ENCODE measurements at places on chromosomes 7 and 10.

DNA sequence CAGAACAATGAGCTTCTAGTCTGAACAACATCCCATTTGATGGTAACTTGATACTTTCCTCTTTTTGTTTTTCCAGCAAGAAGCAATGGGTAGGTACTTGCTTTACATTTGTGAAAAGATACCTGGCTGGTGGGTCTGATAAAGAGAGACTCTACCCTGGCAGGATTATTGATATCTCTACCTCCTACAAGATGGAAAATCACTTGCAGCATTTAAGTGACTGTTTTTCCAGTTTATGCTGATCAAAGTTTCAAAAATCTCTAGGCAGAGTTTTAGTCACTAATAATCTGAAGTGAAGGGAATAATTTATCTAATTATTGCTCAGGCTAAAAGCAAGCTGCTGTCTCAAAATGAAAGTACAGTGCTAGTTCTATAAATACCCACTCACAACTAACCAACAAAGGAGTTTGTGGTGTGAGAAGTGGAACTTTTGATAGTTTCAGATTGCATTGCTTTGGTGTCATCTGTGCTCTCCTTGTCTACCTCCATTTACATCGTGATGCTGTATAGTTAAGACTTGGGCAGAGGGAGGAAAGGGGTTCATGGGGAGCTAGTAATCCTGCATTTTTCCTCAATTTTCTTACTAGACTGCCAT lies 86.0 kb upstream of the ANKRD1 start:
- no peak for DNase-seq

DNA sequence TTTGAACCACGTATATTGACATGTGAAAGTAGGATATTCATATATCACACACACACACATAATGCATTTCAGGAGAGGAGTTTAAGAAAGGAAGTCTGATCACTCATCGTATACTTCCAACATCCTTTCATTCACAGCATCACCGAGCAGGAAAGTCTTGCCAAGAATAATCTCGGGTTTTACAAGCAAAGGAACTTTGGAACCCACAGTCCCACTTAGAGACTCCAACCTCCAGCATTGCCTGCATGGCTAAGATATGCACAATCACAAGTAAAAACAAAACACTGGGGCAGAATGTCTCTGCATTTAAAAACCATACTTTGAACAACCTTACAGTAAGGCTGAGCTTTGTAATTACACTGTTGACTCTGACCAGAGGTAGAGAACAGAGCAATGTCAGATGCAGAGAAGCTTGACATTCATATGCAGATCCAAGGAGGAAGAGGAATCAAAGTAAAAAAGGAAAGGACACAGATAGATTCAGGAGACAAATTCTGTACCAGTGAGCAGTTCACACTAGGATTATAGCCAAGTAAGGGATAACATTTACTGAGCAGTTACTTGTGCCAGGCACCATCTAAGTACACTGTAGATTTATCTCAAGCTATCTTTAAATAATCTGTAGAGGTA lies 14.8 kb downstream of the THSD7A start:
- no peak for DNase-seq

DNA sequence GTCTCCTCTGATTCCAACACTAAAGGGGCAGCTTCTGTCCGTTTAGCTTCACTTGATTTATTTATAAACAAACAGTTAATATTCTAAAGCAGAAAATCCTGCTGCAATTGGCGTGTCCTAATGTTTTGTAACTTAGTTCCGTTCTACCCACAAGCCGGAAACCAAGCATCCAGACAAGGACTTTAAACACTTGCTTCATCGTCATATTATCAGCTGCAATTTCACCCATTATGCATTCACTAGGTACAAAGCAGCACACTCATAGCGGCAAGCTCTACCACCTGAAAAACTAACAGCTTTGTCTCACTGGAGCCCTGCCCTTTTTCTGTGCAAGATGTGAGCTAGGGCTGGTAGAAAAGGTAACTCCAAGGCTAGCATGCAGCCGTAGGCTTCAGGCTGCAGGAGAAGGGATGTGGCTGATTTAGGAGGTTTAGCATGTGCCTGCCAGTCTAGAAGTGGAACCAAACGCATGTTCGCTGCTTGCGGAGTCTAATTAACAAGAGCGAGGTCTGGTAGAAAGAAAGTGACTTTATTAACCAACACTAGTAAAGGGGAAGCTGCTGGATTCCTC lies 43.7 kb upstream of the BPGM start:
- no peak for DNase-seq

GRCh38 chr10:11170993-11171851 lies 153.6 kb downstream of the CELF2 start:
- DNase-seq = no peak

GRCh38 chr10:6694447-6695140 lies 114.5 kb upstream of the PRKCQ start:
- no peak for DNase-seq

- no peak for DNase-seq
These were observed 40.5 kb upstream of the ACSL5 start for GRCh38 chr10:112333452-112333851.

GRCh38 chr10:76080451-76080850 lies 649.0 kb downstream of the LRMDA start:
- no peak for DNase-seq

GRCh38 chr7:101020444-101020843 lies 563 bp downstream of the MUC17 start:
- DNase-seq = no peak

- peak; percentile 10 for DNase-seq
These were observed 510 bp downstream of the ZSWIM8 start for GRCh38 chr10:73785721-73786511.

- DNase-seq = no peak
These were observed 27.7 kb downstream of the ZCCHC24 start for GRCh38 chr10:79417731-79418130.

DNA sequence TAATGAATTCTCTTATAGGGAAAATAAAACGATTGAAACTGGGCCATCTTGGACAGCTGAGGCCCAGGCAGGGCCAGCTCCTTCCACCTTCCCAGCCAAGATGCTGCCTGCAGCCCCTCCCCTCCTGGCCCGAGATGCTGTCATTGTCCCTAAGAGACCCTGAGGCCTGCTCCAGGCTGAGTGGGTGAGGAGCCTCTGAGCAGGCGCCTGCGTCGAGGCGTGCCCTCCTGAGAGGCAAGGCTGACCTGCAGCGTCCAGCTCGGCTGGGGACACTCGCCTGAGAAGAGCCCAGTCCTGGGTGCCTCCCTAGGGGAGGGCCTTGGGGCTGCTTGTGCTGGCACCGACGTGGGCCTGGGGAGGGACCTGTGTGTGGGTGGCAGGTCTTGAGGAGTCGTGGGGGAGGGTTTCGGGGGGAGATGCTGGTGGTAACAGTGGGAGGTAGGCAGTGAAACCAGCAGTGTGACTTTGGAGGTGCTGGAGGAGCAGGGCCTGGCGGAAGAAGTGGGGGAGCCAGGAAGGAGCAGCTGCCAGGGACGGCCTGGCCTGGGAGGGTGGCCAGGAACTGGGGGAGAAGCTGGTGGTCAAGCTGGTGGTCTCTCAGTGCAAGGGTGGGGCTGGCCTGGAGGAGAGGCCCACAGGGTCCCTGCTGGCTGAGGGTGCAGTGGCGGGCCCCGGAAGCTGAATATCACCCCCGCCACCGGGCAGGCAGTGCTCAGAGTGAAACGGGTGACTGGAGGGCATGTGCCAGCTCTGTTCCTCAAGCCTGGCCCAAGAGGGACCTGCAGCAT lies 7.9 kb downstream of the GPR146 start:
- DNase-seq = no peak

GRCh38 chr10:74293686-74294371 lies 142.8 kb downstream of the ADK start:
- no peak for DNase-seq

GRCh38 chr10:6237199-6237530 lies 34.4 kb downstream of the PFKFB3 start:
- DNase-seq = no peak

- DNase-seq = no peak
These were observed 62.7 kb upstream of the RNF32 start for GRCh38 chr7:156577645-156578577.

DNA sequence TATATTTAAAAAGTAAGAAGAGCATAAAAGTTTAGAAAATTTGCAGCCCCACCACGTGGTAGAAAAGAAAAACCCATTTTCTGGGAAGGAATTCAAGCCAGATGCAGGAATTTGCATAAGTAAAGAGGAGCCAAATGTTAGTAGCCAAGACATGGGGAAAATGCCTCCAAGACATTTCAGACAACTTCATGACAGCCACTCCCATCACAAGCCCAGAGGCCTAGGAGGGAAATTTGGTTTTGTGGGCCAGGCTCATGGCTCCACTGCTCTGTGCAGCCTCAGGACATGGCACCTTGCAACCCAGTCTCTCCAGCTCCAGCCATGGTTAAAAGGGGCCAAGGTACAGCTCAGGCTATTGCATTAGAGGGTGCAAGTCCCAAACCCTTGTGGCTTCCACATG lies 411.9 kb downstream of the THSD7A start:
- DNase-seq = no peak

DNA sequence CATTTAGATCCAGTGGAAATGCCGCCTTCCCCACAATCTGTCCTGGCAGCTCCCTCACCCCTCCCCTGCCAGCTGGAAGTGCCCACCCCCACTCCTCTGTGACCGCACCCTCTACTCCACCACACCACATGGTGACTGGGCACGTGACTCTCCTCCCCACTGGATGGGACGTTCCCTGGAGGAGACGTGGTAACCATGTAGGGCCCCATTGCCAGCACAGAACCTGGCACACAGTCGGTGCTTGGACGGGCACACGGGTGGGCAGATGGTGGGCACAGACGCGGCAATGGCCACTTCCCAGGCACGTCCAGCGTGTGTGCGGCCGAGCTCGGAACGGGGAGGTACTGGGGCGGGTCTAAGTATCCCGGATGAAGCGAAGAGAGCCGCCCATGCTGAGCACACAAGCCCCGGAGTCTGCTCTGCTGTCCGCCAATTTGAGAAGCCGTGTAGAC lies 245.6 kb downstream of the MAD1L1 start:
- DNase-seq = no peak

DNA sequence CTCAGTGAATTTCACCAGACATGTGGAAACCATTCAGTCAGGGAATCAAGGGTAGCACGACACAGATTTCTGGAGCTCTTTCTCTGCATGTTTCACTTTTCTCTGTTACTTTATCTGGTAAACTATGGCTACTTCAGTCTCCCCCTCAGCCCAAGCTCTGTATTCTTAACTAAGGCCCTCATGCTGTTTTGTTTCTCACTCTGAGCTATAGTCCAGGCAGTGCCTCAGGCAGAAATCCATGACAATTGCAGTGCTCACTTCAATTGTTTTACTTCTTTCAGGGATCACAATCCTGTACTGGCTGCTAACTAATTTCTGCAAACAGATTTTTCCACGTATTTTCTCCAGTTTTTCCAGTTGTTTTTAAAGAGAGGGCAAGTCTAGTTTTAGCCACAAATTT lies 1599.9 kb upstream of the LRRTM3 start:
- no peak for DNase-seq

DNA sequence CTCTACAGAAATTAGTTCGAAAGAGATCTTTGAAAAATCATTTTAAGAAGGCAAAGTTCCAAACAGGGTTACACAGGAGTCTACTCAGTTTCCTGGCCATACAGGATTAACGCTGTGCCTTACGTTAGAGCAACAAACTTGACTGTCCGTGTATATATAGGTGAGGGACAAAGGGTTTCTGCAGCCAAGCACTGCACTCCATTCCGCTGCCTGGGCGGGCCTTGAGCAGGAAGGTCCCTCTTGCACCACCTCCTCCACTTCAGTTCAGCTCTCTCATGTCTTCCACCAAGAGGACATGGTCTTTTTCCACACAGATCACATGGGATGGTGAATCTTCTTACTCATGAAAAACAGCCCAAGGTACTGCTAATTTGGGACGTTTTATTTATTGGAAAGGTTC lies 43.2 kb downstream of the MCMBP start:
- no peak for DNase-seq

DNA sequence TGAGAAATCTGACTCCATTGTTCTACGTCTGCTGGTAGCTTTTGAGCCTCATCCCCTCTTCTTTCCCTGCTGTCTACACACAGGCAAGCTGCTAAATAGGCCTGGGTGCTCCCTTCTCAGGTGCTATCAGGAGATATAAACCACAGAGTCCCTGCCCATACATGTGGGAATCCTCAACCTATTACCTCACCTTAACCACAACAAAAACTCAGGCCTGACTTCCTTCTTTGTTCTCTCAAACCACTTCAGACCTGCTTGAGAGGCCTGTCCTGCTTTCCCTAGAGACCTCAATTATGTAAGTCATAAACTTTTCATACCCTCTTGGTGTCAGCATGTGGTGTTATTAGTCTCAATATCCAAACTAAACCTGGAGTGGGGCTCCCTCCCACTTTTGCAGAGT lies 75.0 kb upstream of the MAGI2 start:
- no peak for DNase-seq

DNA sequence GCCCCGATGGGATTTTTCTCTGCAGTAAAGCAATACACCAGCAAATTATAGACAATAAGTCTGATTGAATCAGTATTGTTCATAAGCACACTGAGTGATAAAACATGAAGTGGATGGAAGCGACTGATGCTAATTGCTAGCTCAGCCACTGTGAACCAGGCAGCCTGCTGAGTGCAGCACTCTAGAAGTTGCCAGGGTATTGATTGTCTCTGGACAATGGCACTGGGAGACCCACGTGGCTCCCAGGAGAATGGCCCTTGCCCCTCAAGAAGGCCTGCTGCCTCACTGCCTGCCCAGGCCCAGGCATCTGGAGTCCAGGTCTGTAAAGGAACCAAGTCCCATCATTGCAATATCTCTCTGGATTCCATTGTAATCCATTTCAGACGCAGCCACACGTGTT lies 80.4 kb upstream of the TCERG1L start:
- DNase-seq = no peak

- DNase-seq = no peak
These were observed 31.8 kb downstream of the CHST3 start for GRCh38 chr10:71995887-71996575.

- no peak for DNase-seq
These were observed 19.4 kb downstream of the NOBOX start for GRCh38 chr7:144384071-144384470.

DNA sequence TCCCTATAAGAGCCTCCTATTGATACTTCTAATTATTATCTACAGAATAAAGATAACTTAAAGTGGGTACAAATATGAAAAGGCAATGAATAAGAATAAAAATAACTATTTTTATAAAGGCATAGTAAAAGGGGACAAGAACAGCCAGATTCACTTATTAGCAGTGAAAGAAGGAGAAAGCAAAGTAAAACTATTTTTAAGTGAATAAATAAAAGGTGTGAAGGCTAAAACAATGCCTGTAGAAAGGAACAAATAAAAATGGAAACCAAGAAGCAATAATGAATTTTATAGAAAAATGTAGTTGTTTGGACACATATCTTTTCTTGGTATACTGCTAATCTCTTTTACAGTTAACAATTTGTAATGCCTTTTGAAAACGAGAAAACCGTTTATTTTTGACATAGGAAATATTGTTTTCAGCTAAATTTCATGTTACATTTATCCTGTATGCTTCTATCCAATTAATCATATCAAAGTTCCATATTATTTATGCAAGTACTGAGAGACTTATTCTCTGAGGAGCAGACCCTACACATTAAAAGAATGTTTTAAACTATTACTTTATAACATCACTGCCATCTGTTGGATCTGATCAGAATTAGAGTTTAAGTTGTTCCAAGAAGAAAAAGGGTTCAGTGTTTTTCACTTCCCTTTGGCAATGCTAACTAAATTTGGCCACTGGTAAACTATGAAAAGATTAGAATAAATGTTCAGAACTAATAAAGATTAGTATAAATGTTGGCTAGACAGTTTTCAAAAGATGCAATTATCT lies 59.1 kb downstream of the ARMC3 start:
- no peak for DNase-seq
